ENCODE measurements at places on chromosomes 3 and 15. TPM values are rescaled to one million over a fixed set of nuclear protein-coding genes. Genes with fewer than 3 reads are reported as not detected.

The ZCWPW2 gene
- 0.49 TPM for total RNA-seq

The UQCC5 gene
- total RNA-seq, result 13.7 TPM

The RPL39L gene
- 15.1 TPM for total RNA-seq

The COLQ gene
- 4.8 TPM for total RNA-seq

The ILDR1 gene
- not detected for total RNA-seq

The PGBD4 gene
- 1.7 TPM for total RNA-seq

The SCAANT1 gene
- total RNA-seq, result not detected

The IQGAP1 gene
- 61.1 TPM for total RNA-seq

The ACTC1 gene
- total RNA-seq, result 19.6 TPM

The PPP2R3A gene
- 13.0 TPM for total RNA-seq

The FBXW12 gene
- 0.66 TPM for total RNA-seq

The TGM4 gene
- total RNA-seq, result not detected

The GABRR3 gene
- total RNA-seq, result not detected

The PIAS1 gene
- total RNA-seq, result 64.9 TPM

The CHMP2B gene
- total RNA-seq, result 7.2 TPM

All from glutamatergic neuron (in vitro differentiated cells).